H1 (cell line): ENCODE measurements at places on chromosomes 4 and X. TPM values are rescaled to one million over a fixed set of nuclear protein-coding genes. Genes with fewer than 3 reads are reported as not detected.

- DNase-seq = no peak
Measured at GRCh38 chr4:10462876-10463275, 5.7 kb upstream of the ZNF518B start.

OPRPN gene
- not detected in 2 replicates for total RNA-seq

- no peak for DNase-seq
Measured at GRCh38 chr4:5989236-5990225, 28.7 kb downstream of the C4orf50 start.

DNA sequence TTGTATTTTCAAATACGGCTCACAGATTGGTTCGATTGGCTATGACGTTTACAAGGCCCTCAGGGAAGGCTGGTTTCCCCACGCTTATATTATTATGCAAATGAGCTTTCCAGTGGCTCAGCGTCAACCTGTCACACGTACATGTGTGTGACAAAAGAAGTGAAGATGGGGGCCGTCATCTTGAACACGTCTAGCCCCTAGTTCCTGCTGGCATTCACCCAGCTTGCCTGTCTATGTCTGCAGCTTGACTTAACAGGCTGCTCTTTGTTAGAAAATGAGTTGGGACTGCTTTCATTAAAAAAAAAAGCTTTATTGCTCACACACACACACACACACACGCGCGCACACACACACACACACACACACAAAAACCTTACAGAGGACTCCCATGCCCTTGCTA, 283.6 kb upstream of the CTSO start:
- DNase-seq = no peak

DNA sequence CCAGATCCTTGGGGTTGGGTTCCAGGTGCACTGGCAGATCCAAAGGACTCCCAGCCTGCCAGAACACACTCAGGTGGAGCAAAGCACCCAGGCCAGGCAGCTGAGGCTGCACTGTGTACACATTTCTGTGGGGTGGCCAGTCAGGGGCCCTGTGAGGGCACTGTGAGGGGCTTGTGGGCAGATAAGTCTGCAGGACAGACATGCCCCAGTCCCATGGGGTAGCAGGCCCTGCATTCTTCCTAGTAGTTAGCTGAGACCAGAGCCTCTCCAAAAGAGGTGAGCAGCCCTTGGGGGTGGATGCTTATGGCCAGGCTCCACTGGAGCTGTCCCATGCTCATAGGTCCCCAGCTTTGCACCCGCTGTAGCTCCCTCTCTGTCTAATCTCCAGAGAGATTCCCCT, 7.6 kb downstream of the ETDB start:
- DNase-seq = no peak

DNA sequence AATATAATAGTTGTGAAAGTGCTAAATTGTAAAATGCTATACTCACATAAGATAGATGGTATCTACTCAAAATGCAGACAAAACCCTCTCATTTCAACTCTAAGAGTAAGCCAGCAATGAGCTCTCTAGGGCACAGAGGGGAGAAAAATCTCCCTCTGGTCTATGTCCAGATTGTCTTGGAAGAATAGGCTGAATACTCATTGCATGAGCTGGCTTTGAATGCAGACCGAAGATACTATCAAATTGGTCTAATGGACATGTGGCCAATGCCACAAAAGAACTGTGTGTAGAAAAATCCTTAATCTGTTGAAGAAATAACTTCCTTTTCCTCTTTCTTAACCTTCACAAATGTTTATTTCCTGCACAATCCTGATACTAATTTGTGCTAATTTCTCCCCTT, 3.5 kb downstream of the ZXDA start:
- DNase-seq = no peak

- no peak for DNase-seq
Measured at GRCh38 chrX:9349572-9350494, 115.0 kb upstream of the TBL1X start.

DNA sequence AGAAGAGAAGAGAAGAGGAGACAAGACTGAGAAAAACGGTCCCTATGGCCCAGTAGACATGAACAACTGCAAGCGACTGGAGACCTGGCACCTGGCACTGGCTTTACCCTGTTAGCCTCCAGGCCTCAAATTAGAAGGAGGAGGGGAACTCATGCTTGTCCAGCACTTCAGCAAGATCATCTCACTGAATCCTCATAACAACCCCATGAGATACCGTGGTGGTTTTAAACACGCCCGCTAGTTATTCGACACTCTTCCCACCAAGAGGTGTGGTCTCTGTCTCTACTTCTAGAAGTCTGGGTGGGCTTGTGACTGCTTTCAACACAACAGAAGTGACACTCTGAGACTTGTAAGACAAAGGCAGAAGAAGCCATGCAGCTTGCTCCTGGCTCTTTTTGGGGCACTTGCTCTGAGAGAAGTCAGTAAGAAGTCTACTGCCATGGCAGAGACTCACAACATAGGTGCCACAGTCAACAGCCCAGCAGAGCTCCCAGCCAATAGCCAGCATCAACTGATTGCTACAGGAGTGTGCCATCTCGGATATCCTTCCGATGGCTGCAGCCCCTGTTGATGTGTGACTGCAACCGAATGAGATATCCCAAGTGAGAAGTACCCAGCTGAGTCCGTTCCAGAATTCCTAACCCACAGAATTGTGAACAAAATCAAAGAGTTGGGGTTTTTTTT, 34.0 kb upstream of the BCOR start:
- no peak for DNase-seq

DNA sequence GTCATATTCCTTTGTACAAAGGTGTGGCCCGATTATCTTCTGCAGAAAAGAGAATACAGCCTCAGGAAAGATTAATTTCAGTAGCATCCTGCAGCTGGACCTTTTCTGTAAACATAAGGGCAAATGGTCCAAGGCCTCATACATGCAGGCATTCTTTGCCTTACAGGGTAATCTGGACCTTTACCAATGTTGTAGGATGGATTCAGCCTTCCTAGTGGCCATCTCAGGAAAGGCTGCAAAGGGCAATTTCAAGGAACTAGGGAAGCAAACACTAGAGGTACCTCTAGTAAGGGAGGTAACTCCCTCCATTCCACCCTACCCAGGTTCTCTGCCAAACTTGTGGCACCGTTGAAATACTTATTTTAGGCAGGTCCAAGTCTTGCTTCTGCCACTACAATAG, 43.0 kb downstream of the UGT2B28 start:
- DNase-seq = no peak

- no peak for DNase-seq
Measured at GRCh38 chrX:22818061-22818460, 181.7 kb upstream of the DDX53 start.

DNA sequence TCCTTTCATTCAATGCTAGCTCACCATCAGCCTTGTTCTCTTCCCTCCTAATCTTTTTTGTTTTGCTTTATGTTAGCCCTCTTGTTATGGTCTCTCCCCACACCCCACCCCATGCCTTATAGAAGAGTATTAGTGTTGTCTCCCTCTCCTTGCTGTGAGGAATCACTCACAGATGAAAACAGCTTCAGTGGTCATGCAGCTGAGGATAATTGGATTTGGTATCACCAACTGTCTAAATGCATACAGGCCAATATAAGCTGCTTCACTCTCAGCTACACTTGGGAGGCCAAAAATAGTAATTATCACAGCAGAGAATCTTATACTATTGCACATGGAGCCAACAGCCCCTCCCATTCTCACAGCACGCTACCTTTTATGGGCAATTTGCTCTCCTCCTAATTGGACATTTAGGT, 494.6 kb upstream of the FAM241A start:
- no peak for DNase-seq

- no peak for DNase-seq
Measured at GRCh38 chr4:77623091-77623490, 17.5 kb downstream of the CXCL13 start.

DNA sequence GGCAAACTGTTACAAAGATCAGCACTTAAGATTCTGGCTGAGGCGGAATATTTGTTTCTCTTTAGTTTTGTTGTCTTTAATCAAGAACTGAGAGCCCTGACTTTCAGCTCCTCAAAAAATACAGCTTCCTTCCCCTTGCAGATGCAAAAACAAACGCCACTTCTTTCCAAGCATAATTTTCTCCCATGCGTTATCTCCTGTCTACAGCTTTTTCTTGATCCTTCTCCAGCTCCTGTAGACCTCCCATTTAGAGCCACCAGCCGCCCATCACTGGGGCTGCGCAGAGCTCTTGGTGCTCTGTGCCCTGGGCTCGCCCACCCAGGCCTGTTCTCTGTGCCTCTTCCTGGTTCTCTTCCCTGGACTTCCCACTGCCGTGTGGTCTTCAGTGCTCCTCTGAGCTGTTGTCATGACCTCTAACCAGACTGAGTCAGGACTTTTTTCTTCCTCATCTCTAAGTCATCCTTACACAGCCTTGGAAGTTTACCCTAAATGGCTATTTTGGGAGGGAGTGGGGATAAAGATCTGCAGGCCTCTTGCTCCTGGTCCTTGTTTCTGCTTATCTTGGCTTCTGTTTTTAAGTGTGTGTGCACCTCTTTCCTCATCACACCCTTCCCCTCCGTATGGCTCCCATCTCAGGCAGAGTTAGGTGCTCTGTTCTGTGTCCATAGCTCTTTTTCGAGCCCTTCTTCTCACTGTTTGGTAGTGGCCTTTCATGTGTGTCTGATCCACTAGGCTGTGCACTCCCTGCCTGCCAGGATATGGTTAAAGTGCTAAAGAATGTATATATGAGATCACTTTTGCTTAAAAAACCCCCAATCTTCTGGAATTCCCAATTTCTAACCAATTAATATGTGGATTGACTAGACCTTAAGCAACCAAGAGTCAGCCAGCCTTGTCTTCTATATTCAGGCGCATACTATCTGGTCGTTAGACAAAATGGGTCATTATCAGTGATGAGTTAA, 122.5 kb downstream of the PTTG2 start:
- DNase-seq = no peak

USP53 gene
- total RNA-seq = 13.9 and 14.9 TPM in 2 replicates

- DNase-seq = no peak
Measured at GRCh38 chrX:133350751-133351150, 64.5 kb downstream of the GPC4 start.

ARHGEF9 gene
- total RNA-seq = 28.7 and 37.1 TPM in 2 replicates

DNA sequence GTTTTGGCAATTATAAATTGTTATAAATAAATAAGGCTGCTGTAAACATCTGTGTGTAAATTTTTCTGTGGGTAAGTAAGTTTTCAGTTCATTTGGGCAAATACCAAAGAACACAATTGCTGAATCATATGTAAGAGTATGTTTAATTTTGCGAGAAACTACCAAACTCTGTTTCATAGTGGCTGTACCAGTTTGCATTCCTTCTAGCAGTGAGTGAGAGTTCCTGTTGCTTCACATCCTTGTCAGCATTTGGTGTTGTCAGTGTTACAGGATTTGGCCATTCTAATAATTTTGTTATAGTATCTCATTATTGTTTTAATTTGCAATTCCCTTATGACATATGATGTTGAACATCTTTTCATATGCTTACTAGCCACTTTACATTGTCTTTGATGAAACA, 48.4 kb downstream of the ARFIP1 start:
- DNase-seq = no peak
